ENCODE measurements at places on chromosomes 1 and 21.

- DNase-seq: no peak
Observed at GRCh38 chr1:67941746-67942145, 108.5 kb upstream of the GNG12 start.

- DNase-seq: peak; percentile 55
Observed at GRCh38 chr1:93324486-93325464, 20.9 kb upstream of the DR1 start.

GRCh38 chr1:100413035-100413434 lies 60.7 kb downstream of the CDC14A start:
- DNase-seq: no peak

- peak; percentile 21 for DNase-seq
Observed at GRCh38 chr1:164440232-164440631, 118.8 kb upstream of the PBX1 start.

GRCh38 chr1:157482174-157482573 lies 70.1 kb downstream of the FCRL5 start:
- DNase-seq: no peak

DNA sequence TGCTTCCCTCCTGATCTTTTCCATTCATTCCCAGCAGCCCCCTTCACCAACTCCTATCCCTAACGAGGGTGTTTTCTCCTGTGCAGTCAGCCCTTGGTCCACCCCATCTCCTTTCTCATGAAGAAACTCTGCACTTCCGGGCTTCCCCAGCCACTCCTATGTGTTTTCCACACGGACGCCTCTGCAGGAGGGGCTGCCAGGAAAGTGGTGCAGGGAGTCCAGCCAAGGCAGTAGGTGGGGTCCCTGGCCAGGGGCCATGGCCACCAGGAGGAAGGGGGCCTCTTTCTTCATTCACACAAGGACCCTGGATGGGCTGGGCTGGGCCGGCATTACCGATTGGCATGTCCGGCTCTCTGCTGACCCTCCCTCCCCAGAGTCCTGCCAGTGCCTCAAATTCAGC lies 72.8 kb upstream of the EFHD2 start:
- no peak for DNase-seq

DNA sequence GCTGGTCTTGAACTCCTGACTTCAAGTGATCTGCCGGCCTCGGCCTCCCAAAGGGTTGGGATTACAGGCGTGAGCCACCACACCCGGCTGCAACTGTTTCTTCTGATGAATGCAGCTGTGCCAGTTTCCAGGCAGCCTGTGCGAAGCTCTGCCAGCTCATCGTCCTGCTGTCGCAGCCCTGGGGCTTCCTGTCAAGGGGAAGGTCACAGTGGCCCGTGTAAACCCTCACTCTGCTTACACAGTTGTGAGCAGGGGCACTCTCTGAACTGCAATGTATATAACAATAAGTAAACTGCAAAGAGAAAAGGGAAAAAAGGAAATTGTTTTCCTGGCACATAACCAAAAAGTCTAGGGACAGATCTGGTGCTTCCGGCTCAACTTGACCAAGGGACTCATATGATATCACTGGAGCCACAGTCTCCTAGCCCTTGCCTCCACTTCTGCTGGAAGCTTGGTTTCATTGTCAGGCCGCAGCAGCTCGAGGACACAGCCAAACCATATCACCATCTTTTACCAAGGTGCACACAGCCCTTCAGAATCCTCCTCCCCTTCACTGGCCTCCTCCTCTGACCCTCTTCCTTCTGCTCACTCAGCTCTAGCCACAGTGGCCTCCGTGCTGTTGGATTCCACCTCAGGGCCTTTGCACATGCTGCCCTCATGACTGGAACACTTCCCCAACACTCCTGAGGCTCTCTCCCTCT lies 22.8 kb upstream of the LBR start:
- no peak for DNase-seq

DNA sequence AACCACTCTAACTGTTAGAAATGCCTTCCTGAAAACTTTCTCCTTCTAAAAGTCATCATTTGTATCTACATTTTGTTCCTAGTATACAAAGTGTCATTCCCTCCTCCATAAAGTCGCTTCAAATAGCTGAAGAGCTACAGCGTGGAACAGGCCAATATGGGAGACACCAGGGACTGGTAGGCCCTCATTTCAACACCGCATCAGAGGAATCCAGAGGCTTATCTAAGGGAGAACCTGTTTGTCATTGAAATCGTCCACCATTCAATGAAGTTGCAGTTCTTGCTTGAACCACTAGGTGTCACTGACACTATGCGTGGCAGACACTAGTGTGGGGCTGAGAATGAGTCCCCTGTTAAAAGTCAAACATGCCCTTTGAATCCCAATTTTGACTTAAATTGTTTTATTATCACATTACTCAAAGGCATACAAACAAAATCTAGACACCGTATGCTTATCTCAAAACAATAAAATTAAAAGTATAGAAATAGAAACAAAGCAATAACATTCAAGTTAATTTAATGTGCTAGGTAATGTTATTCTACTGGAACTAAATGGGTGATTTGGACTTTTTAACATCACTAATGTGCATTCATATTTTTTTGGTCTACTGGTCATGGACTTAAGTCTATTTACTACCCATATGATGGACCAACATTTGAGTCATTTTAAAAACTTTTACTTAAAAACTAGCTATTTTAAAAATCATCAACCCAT lies 182.3 kb downstream of the FCRL5 start:
- DNase-seq: peak; percentile 66

- peak; percentile 66 for DNase-seq
Observed at GRCh38 chr1:234206651-234207284, 166.5 kb upstream of the COA6 start.

- DNase-seq: no peak
Observed at GRCh38 chr1:201831371-201831770, 2.4 kb downstream of the IPO9 start.

- no peak for DNase-seq
Observed at GRCh38 chr1:237736372-237737029, 154.2 kb downstream of the ZP4 start.

DNA sequence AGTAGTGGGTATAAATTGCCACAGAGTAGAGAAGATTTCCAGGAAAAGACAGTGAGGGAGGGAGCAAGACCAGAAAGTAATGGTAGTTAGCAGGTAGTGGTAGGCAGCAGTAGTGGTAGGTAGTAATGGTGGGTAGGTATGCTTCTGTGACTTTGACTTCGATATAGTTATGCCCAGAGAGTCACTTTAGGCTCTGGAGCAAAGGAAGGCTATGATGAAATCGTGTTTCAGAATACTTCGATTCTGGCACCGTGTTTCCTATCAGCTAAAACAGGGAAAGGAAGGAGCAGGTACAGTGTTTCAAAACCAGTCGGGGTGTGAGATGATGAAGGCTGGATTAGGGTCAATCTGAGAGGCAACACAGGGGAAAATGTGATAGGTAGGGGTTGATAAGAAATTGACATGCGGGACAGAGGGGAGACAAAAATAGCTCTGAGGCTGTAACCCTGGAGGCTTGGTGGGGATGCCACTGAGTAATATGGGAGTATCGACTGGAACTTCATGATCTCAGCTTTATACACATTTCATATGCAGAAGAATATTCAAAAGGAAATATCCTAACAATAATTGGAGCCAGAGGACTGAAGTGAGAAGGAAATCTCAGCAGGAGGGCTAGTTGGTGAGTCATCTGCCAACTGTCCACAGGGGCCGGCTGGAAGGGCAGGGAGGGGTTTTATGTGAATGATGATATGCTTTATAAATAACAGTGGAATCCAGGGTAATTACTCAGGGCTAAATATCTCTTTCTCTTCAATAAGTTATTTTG lies 25.2 kb upstream of the TRIM45 start:
- peak; percentile 84 for DNase-seq

DNA sequence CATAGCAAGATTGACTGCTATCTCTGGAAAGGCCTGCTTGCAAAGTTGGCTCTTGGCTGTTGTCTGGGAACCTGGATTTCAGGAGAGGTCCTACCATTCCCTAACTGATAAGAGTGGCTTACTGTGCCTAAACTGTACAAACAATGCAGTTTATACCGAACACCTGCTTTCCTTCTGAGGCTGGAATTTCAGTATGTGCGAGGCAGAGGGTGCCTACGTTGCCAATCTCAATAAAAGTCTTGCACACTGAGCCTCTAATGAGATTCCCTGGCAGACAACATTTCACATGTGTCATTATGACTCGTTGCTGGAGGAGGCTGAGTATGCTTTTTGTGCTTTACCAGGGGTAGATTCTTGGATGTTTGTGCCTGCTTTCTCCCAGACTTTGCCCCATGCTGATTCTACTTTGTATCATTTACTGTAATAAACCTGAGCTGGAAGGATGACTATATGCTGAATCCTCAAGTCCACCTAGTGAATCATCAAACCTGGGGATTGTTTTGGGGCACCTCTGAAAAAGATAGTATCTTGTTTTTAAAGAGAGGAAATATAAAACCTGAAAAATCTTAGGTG lies 58.9 kb upstream of the GNG4 start:
- peak; percentile 39 for DNase-seq

DNA sequence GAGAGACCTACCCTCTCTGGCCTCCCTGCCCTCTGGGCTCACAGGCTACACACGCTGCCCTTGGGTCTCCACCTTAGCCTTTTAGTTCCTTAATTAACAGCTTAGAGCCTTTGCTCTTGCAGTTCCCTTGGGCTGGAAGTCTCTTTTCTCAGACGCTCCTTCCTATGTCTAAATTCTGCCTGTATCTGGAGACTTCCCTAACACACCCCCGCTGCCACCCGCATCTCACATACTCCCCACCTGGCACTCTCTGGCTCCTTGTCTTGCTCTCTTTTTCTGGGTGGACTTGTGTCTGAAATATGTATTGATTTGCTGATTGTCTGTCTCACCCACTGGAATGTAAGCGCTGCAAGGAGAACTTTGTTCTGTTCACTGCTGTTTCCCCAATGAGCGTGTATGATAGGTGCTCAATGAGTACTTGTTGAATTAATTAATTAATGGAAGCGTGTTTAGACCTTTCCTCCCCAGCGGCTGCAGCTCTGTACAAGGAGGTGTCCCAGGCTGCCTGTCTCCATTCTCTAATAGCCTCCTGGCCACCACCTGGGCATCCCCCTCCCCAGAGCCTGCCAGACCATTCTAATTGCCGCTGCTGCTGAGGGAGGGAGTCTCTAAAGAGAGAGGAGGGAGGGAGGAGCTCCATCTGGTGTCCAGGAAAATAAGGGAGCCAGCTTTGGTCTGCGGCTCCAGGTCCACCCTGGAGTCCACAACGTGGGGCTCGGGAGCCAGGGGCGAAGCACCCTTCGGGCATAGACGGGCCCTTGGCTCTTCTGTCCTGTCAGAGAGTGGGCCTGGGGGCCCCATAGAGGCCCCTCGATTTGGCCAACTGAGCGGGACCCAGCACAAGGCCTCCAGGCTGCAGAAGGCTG lies 95.4 kb downstream of the RNF220 start:
- peak; percentile 34 for DNase-seq

GRCh38 chr1:41360074-41360785 lies 1.0 kb upstream of the FOXO6 start:
- peak; percentile 2 for DNase-seq

- no peak for DNase-seq
Observed at GRCh38 chr21:37845535-37845934, 70.7 kb downstream of the KCNJ6 start.

GRCh38 chr1:212237651-212238050 lies 47.6 kb upstream of the PPP2R5A start:
- no peak for DNase-seq

- peak; percentile 53 for DNase-seq
Observed at GRCh38 chr21:36330904-36331303, 10.9 kb downstream of the MORC3 start.

- DNase-seq: no peak
Observed at GRCh38 chr1:24596401-24596880, 40.6 kb downstream of the NCMAP start.

DNA sequence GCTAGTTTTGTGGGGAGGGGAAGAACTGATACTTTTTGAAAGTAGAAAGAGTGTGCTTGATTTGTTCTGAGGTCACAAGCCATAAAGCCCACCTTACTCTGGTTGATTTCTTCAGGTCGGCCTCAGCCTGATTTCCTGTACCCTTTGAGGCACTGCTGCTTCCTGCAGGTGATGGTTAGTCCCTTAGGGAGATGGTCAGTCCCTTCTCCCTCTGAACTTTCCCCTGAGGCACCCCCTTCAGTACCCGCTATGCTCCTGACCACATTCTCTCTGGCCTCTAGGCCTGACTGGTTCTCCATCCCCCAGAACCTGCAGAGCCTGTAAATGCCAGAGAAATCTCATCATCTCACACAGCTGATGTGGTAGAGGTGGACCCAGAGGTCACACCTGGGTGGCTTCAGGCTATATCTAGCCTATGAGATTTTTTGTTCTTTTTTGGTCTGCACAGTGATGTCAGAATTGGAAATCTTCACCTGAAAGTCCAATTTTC lies 15.0 kb upstream of the ID3 start:
- DNase-seq: no peak

- no peak for DNase-seq
Observed at GRCh38 chr1:230400007-230400344, 26.2 kb downstream of the PGBD5 start.

GRCh38 chr1:85940656-85941306 lies 215.8 kb downstream of the COL24A1 start:
- DNase-seq: peak; percentile 34

GRCh38 chr1:109263597-109264378 lies 14.4 kb downstream of the CELSR2 start:
- peak; percentile 90 for DNase-seq

DNA sequence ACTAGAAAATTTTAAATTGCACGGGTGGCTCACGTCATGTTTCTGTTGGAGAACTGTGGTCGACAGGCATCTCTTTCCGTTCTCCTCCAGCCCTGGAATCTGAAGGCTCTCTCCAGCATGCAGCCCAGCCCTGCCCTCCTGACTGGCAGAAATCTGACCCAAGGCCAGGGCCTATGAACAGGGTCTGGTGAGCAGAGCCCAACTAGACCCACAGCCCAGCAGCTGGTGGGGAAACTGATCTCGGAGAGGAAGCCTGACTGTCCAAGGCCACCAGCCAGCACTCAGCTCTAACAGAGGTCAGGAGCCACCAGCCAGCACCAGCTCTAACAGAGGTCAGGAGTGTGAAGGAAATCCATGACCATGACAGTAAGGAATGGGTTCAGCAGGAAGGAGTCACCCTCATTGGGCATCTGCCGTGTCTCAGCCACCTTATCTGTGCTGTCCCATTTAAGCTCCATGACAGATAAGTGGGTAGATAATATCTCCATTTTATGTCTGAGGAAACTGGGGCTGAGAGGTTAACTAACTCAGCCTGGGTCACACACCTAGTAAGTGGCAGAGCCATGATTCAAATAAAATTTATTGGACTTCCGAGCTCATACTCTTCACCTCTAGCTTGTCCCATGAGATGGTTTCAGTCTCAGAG lies 20.2 kb upstream of the PKP1 start:
- no peak for DNase-seq

- no peak for DNase-seq
Observed at GRCh38 chr1:55245781-55246180, 30.6 kb upstream of the USP24 start.

DNA sequence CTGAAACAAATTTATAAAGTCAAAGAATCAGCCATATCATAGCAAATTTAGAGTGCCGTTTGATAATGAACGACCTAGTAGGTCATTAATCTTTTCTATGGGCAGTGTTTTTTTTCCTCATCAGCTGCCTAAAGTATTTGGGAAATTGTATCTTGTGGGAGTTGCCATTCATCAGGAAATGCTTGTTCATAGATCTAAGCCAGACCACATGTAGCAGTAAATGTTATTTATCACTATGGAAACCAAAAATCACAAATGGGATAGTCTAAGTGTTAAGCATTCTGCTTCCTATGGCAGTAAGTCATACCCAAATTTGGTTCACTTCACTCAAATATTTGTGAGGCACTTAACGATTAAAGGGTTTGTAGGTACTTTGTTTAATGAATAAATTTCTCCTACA lies 52.9 kb downstream of the LRRC8D start:
- DNase-seq: peak; percentile 60
